ENCODE measurements at places on chromosomes 2 and 18. TPM values are rescaled to one million over a fixed set of nuclear protein-coding genes. Genes with fewer than 3 reads are reported as not detected.

DNA sequence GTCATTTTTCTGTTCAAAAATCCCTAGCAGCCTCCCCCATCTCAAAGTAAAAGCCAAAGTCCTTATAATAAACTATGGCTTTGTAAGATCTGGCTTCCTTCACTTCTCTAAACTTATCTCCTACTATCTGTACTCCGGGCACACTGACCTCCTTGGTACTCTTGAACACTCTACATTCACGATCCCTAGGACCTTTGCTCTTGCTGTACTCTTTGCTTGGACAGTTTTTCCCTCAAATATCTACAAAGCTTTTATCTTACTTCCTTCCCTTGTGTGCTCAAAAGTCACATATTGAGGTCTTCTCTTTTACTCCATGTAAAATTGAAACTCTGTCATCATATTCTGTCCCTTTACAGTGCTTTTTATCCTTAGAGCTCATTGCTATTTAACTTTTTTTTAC is 616.6 kb downstream of the IRS1 start:
- no peak for DNase-seq

GRCh38 chr2:237693291-237693994 is 66.1 kb downstream of the LRRFIP1 start:
- no peak for DNase-seq

DNA sequence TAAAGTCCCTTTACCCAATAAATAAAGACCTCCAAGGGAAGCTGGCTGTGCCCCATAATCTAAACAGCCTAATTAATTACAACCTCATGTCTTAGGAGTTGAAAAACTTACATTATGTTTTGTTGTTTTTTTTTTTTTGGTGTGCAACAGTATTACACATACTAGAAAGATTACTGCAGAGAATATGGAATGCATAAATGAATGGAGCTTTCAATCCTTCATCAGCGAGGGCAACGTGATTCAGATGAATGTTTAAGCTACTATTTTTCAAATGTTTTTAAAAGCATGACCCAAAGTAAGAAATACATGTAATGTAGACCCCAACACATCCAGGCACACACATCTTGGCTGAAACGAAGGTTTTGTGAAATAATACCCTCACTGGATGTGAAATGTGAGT is 167.1 kb upstream of the FN1 start:
- no peak for DNase-seq

- no peak for DNase-seq
Measured at GRCh38 chr2:131016826-131017741, 76.2 kb downstream of the FAM168B start.

DNA sequence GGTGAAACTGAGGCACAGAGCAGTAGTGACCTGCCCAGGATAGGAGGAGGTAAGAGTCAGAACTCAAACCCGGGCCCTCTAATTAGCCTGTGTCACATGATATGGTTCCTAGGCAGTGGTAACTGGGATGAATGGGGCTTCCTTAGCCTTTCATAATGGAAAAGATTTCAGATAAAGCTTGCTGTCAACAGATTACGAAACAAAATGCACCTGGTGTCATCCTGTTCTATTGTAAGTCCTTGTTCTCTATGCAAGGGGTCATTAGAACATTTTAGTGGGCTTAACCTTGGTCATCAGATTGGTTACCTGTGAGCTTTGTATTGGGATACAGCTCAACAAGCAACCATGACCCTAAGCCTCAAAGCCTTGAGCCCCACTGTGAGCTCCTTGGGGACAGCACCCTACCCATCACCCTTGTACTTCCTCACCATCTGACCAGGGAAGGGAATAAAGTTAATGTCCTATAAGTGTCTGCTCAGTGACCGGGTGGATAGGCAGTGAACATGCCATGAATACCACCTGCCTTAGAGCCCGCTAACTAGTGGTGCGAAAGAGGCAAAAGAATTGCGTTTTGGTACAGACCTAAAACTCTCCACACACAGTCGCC is 70.3 kb upstream of the RMDN2 start:
- no peak for DNase-seq

GRCh38 chr2:230156782-230157699 is 62.7 kb downstream of the SP110 start:
- no peak for DNase-seq

GRCh38 chr2:228329282-228329681 is 147.8 kb upstream of the SPHKAP start:
- no peak for DNase-seq

GRCh38 chr2:46632349-46632748 is 153.0 kb downstream of the TMEM247 start:
- DNase-seq: no peak

Gene EML6
- 3.3 TPM for total RNA-seq

Gene CCL20
- 4.2 TPM for total RNA-seq

Gene MC2R
- not detected for total RNA-seq

Gene RBM44
- total RNA-seq: 1.2 TPM

Gene TUBA4B
- total RNA-seq: not detected

All from suprapubic skin (tissue), 4 donors.